A549 (cell line): ENCODE measurements at places on chromosomes 2 and 18. TPM values are rescaled to one million over a fixed set of nuclear protein-coding genes. Genes with fewer than 3 reads are reported as not detected.

DNA sequence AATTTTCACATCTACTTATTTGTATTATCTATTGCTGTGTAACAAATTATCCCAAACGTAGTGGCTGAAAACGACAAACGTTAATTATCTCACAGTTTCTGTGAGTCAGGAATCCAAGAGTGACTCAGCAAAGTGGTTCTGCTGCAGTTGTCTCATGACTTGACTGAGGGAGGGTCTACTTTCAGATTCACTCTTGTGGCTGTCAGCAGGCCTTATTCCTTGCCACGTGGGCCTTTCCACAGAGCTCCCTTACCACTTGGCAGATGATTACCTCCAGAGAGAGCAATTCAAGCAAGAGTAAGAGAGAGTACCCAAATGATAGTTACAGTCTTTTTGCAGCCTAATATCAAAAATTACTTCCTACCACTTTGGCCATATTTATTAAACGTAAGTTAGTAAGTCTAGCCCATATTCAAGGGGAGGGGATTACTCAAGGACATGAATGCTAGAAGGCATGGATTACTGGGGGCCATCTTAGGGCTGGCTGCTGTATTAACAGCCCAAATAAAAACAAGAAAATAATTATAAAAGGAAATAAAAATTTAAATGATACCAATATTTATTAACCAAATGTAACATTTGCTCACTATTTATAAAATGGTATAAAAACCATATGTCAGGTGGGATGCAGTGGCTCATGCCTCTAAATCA, 48.7 kb upstream of the NBEAL1 start:
- DNase-seq: peak; percentile 43

SLC11A1 gene
- polyA plus RNA-seq: 0.11 to 0.18 TPM (median 0.14 TPM) in 3 replicates

GRCh38 chr2:15271941-15272542, 289.1 kb downstream of the NBAS start:
- DNase-seq: no peak

DNA sequence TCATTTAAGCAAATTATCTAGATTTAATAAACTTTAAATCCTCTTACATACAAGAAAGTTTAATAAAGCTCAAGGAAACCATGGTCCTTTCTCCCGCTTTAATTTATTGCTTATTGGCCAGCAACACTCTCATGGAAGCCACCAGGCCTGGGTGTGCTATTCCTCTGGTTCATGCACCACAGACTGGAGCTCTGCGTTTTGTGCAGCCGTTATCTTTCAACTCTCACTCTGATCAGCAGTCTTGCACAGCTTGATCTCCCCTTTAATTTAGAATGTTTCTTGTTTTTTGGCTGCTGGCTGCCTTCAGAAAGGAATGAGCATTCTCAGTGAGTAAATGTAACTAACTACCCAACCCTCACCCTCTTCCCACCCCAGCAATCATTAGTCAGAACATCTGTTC, 318.7 kb downstream of the MEIS1 start:
- DNase-seq: no peak

ARHGAP15 gene
- not detected in 3 replicates for polyA plus RNA-seq

DNA sequence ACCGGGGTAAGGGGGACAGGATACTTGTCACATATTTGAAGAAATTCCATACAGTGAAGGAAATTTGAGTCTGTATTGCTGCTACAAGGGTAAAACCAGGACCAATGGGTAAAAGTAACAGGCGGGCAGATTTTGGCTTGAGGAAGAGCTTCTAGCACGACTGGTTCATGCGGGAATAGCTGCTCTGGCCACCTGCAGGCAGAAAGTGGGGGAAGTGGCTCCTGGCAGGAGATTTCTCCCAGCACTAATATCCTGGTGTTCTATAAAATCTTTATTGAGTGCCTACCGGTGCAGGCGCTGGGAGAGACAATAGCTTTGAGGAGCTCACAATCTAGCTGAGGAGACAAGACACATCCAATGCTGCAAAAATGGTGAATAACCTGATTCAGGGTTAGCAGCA, 198.5 kb downstream of the LOXHD1 start:
- DNase-seq: no peak

- no peak for DNase-seq
These were observed 406.1 kb upstream of the NRP2 start for GRCh38 chr2:205276116-205276777.

- DNase-seq: peak; percentile 85
These were observed 49.1 kb upstream of the DOCK10 start for GRCh38 chr2:225091336-225091735.

DYTN gene
- polyA plus RNA-seq: not detected in 3 replicates

ALLC gene
- polyA plus RNA-seq: not detected in 3 replicates
